Daoy (cell line): ENCODE measurements at places on chromosomes 3 and 15. TPM values are rescaled to one million over a fixed set of nuclear protein-coding genes. Genes with fewer than 3 reads are reported as not detected.

- peak; percentile 75 for DNase-seq
Observed at GRCh38 chr3:50121072-50122032, 32.6 kb downstream of the RBM5 start.

DNA sequence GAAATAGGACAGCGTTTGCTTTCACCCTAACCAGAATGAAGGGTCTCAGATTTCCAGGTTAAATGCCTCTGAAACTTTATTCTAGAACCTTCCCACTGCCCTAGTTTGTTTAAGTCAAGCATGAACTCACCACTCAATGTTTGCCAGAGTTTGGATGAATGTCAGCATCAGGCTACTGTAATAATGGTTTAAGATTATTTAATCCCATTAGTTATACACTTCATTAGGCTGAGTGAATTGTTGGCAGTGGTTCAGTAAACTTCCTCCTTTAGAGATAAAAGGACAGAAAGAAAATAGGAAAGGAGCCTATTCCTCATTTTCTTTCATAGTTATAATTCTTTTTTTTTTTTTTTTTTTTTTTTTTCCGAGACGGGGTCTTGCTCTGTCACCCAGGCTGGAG is 401.9 kb upstream of the TPRG1 start:
- DNase-seq = no peak

DNA sequence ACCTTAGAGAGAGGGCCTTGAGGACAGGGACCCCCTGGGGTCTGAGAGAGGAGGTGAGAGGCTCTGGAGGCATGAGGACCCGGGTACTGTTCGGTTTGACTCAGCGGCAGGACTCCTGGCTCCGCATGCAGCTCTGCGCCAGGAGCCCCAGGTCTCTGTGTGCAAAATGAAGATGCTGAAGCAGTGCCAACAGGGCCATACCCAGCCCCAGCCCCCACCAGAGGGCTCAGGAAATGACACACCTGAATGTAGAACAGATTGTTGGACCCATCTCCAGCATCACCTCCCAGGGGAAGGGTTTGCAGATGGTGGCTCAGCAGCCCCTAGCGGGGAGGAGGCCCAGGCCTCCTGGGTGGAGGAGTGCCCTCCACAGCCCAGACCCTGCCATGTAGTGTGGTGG is 30.2 kb downstream of the EPHB3 start:
- no peak for DNase-seq

- peak; percentile 5 for DNase-seq
Observed at GRCh38 chr15:45253330-45253729, 1.3 kb downstream of the SLC28A2 start.

- DNase-seq = no peak
Observed at GRCh38 chr3:60585918-60586317, 665.3 kb downstream of the FHIT start.

GRCh38 chr3:69729147-69729919 is 9.9 kb upstream of the MITF start:
- no peak for DNase-seq

DNA sequence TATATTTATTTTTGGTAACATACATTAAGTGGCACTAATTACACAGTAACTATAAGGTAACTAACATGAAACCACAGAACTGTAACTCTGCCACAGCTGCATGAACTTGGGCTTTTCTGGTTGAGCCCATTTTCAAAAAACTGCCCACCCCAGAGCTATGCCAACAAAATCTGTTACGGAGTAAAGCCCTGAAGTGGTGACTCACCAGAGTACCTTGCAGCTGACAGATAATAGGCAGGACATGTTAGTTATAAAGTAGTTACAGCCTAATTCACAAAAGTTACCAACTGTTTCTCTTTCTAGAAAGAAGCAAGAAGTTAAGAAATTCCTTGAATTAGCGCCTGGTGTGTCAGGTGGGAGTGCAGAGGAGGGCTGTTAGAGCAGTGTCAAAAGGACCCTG is 1.5 kb upstream of the GPX1 start:
- DNase-seq = peak; percentile 25

DNA sequence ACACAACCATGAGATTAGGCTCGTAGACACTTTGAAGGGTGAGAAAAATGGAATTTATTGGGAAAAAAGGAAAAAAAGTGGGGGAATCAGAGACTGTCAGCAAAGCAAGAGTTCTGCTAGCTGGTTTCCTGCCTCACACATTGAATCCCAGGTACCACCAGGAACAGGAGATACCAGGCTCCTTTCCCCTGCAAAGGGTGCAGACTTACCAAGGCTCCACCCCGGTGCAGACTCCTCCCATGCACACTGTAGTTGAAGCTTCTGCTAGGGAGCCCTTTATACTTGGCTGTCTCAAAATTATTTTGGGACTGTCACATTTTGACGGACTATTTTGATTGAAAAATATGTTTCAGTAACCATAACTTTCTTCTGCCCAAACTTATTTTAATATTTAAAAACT is 819.9 kb upstream of the GBE1 start:
- DNase-seq = no peak

DNA sequence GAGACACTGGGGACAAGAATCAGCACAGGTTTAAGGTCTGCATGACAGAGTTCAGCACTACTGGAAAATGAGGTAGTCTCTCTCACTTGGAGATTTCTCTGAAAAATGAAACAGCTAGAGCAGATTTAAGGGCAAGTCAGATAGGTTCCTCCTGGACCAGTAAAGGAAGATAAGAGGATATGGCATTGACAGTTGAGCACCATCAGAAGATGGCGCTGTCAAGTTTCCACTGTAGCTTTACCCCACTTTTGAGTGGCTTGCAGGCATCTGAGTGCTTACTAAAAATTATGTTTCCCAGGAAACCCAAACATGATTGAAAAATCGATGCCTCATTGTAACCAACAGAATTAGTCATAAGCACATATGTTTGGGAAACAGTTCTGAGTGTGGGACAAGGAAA is 407.2 kb upstream of the UBE2E2 start:
- DNase-seq = no peak

GRCh38 chr3:7764115-7764514 is 737.5 kb upstream of the LMCD1 start:
- DNase-seq = no peak

DNA sequence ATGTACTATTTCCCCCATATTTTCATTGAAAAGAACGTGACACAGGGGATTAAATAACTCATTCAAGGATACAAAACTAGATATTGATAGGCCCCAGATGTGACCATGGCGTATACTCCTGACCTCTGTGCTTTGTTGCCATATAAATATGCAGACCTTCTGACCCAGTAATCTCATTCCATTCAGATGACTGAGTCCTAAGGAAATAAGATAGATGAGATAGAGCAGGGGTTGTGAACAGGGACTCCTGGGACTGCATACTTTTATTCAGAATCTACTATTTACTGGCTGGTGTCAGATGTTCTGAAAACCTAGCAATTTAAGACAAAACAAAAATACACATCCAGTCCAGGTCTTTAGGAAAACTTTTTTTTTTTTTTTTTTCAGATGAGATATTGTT is 139.2 kb upstream of the MANF start:
- no peak for DNase-seq

DNA sequence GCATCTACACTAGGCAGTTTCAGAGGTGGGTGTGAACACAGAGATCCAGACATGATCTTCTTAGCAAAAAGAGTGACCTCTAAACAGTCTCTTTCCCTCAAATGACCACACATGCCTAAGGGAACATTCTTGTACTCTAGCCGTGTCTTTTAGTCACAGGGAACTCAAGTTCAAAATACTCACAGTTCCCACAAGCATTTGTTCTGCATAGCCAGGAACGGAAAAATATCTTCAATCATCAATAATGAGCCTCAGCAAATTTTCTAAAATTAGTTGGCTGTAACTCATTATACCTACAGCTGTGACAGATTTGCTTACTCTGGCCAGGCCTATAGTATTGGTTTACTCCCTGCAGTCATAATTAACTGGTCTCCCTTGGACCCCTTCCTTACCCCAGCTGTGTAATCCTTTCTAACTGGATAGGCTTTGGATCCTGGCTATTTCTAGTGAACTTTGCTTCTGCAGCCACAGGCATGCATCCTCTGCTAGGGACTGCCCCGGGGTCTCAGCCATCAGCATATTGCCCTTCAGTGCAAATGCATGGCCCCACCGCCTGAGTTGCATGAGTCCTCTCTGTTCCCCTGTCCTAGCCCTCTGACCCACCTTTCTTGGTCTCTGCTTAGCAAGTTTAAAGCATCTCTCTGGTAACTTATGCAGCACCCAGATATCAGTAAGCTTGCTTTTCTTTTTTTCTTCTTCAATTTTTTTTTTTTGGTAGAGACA is 56.0 kb upstream of the HACD2 start:
- no peak for DNase-seq

CYP11A1 gene
- 0.06 and 0.12 TPM in 2 replicates for total RNA-seq

DNA sequence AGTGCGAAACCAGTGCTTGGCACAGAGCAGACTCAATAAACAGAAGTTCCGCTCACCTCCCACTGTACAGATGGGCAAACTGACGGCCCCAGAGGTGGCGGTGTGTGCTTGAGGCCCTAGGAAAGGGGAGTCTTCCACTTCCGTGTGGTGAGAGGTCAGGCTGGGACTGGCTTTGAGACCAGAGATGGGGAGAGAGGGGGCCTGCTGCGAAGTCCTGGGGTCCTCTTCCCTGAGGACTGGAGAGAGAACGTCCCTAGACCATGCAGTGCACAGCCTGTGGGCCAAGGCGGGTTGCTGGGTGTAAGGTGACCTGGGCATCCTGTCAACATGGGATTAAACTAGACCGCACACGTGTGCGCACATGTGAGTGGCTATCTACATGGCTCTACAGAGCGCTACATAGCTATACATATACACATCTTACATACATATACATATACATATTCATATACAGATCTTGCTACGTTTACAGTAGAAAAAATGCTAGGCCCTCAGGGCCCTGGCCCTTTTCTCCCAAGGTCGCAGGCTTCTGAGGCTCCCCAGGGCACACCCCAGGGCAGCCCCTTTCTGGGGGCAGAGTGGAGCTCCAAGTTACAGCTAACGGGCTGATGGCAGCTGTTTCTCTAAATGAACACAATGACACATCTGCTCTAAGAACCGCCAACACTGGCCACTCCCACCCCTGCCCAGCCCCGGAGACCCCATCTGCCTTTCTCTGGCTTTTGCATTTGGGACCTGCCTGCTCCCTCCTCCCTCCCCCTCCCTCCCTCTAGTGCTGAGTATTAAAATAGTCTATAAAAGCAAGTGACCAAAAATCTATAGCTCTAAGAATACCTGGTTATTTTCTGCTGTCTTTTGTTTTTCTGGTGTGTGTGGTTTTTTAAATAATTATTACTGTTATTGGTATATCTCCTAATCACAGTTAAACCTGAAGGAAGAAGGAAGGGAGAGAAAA is 47.0 kb downstream of the HCN4 start:
- no peak for DNase-seq

- DNase-seq = peak; percentile 42
Observed at GRCh38 chr3:156160647-156161046, 40.3 kb downstream of the KCNAB1 start.

GRCh38 chr3:52830535-52831258 is at the start of gene ITIH4:
Gene ITIH4 (minus strand): TSS chr3:52830672. CDS start chr3:52830642, 30 bp downstream.
- DNase-seq = peak; percentile 30

DNA sequence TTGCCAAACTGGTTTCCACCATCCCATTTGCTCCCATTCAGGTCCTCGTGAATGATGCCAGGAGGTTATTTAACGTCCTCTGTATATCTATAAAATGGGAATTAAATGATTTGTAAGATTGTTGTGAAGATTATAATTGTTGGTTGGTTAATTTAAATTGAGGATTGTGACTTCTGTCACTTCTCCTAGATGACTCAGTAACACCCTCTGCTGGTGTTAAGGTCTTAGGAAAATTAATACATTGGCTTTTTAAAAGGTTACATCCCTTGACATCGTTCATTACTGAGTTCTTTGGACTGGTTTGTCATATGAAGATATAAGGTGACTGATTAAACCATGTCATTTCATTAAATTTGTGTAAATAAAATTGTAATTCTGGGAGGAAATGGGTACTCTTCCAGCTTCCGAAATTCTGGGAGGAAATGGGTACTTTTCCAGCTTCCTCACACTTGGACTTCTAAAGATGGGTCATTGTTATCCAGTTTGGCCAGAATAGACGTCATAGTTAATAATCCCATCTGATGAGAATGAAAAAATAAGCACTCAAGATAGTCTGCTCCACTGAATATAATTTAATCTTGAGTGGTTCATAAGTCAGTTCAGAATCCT is 33.3 kb upstream of the PAQR5 start:
- no peak for DNase-seq

GRCh38 chr3:159897331-159898075 is 91.1 kb upstream of the IL12A start:
- peak; percentile 27 for DNase-seq

PRTG gene
- total RNA-seq = 0.63 and 2.9 TPM in 2 replicates

C3orf20 gene
- total RNA-seq = not detected in 2 replicates

DNA sequence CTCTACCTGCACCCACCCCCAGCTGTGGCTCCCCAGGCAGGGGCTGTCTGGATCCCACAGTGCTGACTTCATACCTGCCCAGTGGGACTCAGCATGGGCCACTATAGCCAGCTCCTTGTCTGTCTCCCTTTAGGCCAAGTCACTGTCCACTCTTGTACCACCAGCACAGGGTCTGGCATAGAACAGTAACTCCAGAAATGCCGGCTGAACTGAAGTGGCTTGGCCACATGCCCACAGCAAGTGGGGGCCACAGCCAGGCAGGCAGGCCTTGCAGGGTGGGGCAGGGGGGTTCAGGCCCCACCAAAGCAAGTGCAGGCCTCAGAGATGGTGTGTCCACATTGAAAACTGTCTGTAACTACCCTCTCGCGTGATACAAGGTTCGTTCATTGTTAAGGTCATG is 252.6 kb upstream of the LYSMD4 start:
- DNase-seq = no peak

- no peak for DNase-seq
Observed at GRCh38 chr3:49761661-49762060, 24.7 kb downstream of the IP6K1 start.

LXN gene
- total RNA-seq = not detected in 2 replicates

DNA sequence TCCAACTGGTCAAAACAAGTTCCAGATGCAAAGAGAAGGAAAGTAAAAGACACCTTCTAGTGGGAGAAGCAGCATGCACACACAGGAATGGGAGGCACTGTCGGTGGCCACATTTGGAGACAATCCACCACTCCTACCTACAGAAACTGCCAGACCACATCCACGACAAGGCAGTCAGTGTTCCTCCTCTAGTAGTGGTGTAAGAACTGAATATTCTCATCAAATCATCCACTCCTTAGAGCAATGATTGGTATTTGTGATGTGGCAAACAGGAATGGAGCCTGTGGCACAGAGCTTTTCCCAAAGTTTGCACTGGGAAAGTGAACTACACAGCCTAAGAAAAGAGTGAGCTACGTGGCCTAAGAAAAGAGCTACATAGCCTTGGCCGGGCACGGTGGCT is 5.1 kb upstream of the SPINT1 start:
- DNase-seq = no peak

GRCh38 chr3:178483704-178484103 is 52.5 kb upstream of the KCNMB2 start:
- DNase-seq = no peak
